ENCODE measurements at places on chromosomes 3 and 15.
A peak's percentile ranks its signal among the peaks of the same experiment; 100 is the strongest.

DNA sequence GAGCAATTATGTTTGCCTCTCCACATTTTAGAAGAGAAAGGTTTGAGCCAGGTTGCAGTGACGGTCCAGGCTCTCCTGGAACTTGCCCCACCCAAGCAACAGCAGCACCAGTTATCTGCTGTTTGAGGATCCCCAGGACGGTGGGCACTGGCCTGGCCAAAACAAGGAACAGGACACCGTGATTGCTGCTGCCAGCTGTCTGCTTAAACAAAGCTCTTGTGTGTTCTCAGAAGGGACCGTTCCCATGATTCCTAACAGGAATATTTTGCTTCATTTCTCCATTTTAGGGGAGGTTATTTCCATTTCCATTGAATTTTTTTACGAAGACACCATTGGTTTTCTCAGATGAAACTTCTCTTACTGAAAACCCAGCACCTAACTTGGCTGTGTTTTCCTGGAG, 66.4 kb upstream of the RPL35A start:
- no peaks in the 10 kb centered on the region for H3K27me3 ChIP-seq
- H3K27ac ChIP-seq: peak overlapping the region; percentile 60
- H3K4me1 ChIP-seq: peaks cover 8% of the 10 kb centered on the region
- no peak overlapping the region for H3K4me3 ChIP-seq

- DNase-seq: no peak
- no peaks in the 10 kb centered on the region for H3K36me3 ChIP-seq
- no peak overlapping the region for H3K4me3 ChIP-seq
- H3K27me3 ChIP-seq: peaks cover 2% of the 10 kb centered on the region
- H3K4me1 ChIP-seq: no peaks in the 10 kb centered on the region
Measured at GRCh38 chr3:29515451-29515850, 234.6 kb downstream of the RBMS3 start.

- DNase-seq: no peak
- no peaks in the 10 kb centered on the region for H3K4me1 ChIP-seq
- H3K36me3 ChIP-seq: no peaks in the 10 kb centered on the region
- H3K27ac ChIP-seq: no peak overlapping the region
- H3K27me3 ChIP-seq: no peaks in the 10 kb centered on the region
Measured at GRCh38 chr3:81072591-81072990, 688.9 kb downstream of the GBE1 start.

GRCh38 chr3:110623571-110623970, 448.0 kb upstream of the NECTIN3 start:
- no peak for DNase-seq
- no peak overlapping the region for H3K4me3 ChIP-seq
- H3K27ac ChIP-seq: no peak overlapping the region
- no peaks in the 10 kb centered on the region for H3K4me1 ChIP-seq
- no peaks in the 10 kb centered on the region for H3K27me3 ChIP-seq

DNA sequence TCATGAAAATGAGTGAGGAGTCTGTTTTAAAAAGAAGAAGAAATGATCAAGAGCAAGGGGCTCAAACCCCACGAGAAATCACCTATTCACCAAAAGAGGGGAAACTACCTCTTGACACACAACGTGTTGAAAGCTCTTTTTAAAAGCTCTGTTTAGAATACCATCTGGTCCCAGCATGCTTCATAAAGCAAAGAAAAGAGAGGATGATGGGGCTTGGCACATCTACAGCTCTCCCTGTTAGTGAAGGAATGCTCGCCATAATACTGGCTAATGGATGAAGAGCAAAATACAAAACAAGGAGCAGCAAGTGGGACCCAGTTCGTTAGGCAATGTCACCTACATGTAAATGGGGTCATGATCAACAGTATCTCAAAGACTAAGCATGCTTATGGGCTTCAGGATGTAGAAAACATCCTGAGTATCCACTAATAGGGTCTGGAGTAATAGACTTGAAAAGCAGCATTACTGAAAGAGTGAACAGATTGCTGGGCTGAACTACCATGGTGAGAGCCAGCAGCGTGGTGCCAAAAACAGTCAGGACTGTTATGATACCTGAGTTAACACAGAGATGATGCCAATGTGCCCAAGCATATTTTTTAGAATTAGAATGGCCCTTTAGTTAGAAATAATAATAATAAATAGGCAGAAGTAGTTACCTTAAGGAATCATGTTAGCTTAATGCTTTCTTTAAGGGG, 159.7 kb upstream of the POU1F1 start:
- H3K36me3 ChIP-seq: no peaks in the 10 kb centered on the region
- DNase-seq: no peak
- H3K27ac ChIP-seq: no peak overlapping the region
- H3K4me1 ChIP-seq: no peaks in the 10 kb centered on the region

DNA sequence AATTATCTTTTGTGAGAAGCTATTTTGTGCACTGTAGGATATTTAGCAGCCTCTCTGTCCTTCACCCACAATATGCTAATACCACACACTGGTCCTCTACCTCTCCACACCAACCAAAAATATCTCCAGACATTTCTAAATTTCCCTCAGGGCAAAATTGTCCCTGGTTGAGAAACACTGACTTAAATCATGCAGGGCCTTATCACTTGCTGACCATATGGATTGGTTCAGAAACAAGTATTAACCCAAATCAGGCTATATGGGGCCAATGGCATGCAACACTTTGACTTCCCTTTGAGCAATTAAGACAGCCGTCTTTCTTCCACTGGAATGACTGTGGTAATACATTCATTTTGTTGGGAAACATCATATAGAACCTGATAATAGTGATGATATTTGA, 251.1 kb downstream of the CNTN3 start:
- no peaks in the 10 kb centered on the region for H3K36me3 ChIP-seq
- H3K27ac ChIP-seq: no peak overlapping the region
- H3K4me1 ChIP-seq: no peaks in the 10 kb centered on the region
- no peak for DNase-seq
- H3K27me3 ChIP-seq: no peaks in the 10 kb centered on the region
- H3K4me3 ChIP-seq: no peak overlapping the region

- DNase-seq: no peak
- H3K27me3 ChIP-seq: no peaks in the 10 kb centered on the region
- no peaks in the 10 kb centered on the region for H3K4me1 ChIP-seq
- H3K4me3 ChIP-seq: no peak overlapping the region
Measured at GRCh38 chr15:61819386-61819785, 240.9 kb downstream of the VPS13C start.

- no peak overlapping the region for H3K4me3 ChIP-seq
- no peak for DNase-seq
- H3K36me3 ChIP-seq: no peaks in the 10 kb centered on the region
- no peaks in the 10 kb centered on the region for H3K4me1 ChIP-seq
- no peaks in the 10 kb centered on the region for H3K27me3 ChIP-seq
Measured at GRCh38 chr3:126557415-126557745, 1.4 kb downstream of the C3orf22 start.

DNA sequence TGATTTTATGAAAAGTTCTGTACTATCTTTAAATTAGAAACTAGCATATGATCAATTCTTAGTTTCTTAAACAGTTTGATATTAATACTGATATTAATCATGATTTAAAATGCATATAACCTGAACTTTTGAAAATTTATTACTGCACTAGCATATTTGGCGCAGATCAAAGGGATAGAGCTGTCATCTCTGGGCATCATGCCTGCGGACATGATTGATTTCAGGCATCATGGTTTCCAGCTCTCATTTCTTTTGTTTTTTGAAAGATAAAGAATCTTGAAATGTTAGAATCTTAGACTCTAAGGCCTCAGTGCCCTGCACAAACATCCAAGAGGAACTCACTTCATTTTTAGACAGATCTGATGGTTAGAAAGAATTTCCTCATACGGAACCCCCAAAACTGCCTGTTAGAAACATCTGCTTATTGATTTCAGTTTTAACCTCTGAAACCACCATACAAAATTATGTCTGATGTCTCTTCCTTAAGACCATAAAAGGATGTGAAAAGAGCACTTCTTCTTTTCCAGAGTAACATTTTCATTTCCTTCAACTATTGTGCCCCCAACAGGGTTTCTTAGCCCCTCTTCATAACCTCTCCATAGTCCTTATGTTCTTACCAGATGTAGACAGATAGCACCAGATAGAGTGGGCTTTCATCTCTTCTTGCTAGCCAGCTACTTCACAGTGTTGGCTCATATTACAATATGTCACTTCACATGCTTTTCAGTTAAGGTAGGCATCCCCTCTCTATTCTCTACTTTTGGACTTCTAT, 110.8 kb downstream of the BBX start:
- DNase-seq: no peak
- no peaks in the 10 kb centered on the region for H3K27me3 ChIP-seq
- H3K36me3 ChIP-seq: no peaks in the 10 kb centered on the region
- H3K4me1 ChIP-seq: peaks cover 30% of the 10 kb centered on the region
- no peak overlapping the region for H3K4me3 ChIP-seq
- peak overlapping the region; percentile 42 for H3K27ac ChIP-seq

- DNase-seq: no peak
- no peak overlapping the region for H3K27ac ChIP-seq
- H3K27me3 ChIP-seq: no peaks in the 10 kb centered on the region
- no peak overlapping the region for H3K4me3 ChIP-seq
Measured at GRCh38 chr3:127143172-127143571, 49.8 kb upstream of the PRR23E start.

DNA sequence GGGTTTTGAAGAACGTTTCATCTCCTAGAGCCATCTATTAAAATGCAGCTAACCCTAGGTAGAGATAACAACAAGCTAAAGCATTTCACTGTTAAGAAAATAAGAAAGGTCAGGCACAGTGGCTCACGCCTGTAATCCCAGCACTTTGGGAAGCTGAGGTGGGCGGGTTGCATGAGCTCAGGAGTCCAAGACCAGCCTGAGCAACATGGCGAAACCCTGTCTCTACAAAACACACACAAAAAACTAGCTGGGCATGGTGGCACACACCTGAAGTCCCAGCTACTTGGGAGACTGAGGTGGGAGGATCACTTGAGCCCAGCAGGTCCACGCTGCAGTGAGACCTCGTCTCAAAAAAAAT, 5.4 kb upstream of the TBC1D5 start:
- no peaks in the 10 kb centered on the region for H3K36me3 ChIP-seq
- peaks cover 34% of the 10 kb centered on the region for H3K4me1 ChIP-seq
- peak overlapping the region; percentile 27 for H3K27ac ChIP-seq
- DNase-seq: no peak
- H3K4me3 ChIP-seq: no peak overlapping the region
- no peaks in the 10 kb centered on the region for H3K27me3 ChIP-seq

GRCh38 chr3:24493746-24494617, 668 bp downstream of the THRB start:
- no peak for DNase-seq
- H3K36me3 ChIP-seq: no peaks in the 10 kb centered on the region
- H3K4me3 ChIP-seq: peak overlapping the region; percentile 46
- peaks cover 23% of the 10 kb centered on the region for H3K4me1 ChIP-seq

- DNase-seq: no peak
- H3K4me1 ChIP-seq: no peaks in the 10 kb centered on the region
- no peak overlapping the region for H3K27ac ChIP-seq
- H3K27me3 ChIP-seq: no peaks in the 10 kb centered on the region
Measured at GRCh38 chr3:66520724-66521123, 19.9 kb upstream of the LRIG1 start.

DNA sequence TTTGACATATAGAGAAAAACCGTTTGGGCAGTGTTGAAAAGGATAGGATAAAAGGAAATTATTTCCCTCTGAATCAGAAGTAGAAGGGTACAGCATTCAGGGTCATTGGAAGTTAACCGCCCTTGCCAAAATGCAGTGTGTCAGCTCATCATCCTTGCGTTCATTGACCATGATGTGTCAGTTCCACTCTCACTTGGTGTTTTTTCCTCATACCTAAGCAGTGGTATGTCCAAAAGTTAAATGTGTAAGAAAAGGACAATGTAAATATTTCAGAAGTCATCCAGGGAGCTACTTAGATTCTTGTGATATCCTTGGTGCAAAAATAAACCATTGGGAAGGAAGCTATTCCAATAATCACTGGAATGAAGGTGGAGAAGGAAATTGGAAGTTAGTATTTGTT, 50.7 kb downstream of the MAP6D1 start:
- H3K4me1 ChIP-seq: peaks cover 46% of the 10 kb centered on the region
- no peak overlapping the region for H3K4me3 ChIP-seq
- H3K27ac ChIP-seq: no peak overlapping the region
- no peak for DNase-seq

- H3K4me1 ChIP-seq: peaks cover 19% of the 10 kb centered on the region
- H3K27ac ChIP-seq: no peak overlapping the region
- no peaks in the 10 kb centered on the region for H3K27me3 ChIP-seq
Measured at GRCh38 chr15:90924375-90924774, 8.0 kb downstream of the HDDC3 start.

- H3K27ac ChIP-seq: peak overlapping the region; percentile 82
- peak; percentile 52 for DNase-seq
- H3K4me3 ChIP-seq: no peak overlapping the region
- peaks cover 5% of the 10 kb centered on the region for H3K36me3 ChIP-seq
- H3K4me1 ChIP-seq: peaks cover 82% of the 10 kb centered on the region
Measured at GRCh38 chr3:45597171-45597570, 2.6 kb downstream of the LIMD1 start.

- H3K36me3 ChIP-seq: no peaks in the 10 kb centered on the region
- H3K27ac ChIP-seq: no peak overlapping the region
- H3K4me3 ChIP-seq: no peak overlapping the region
- no peak for DNase-seq
- H3K27me3 ChIP-seq: no peaks in the 10 kb centered on the region
Measured at GRCh38 chr3:89923921-89924610, 816.6 kb downstream of the EPHA3 start.

DNA sequence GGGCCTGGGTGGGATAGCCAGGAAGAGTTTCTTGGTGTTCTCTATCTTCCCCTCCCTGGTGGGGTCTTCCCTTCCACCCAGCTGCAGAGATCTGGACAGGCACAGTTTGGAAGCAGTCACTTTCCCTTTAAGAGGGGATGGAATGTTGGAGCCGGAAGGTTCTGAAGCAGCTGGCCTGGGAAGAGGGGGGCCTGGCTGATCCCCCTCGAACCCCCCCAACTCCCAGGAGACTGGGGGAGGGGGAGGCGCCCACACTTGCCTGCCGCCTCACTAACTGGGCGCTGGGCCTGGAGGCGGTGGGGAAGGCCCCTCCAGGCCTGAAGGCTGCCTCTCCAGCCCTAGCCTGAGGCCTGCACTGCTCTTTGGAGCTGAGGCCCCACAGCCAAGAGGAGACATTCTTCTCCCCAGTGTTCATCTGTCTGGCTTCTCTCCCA, 1.4 kb downstream of the DVL3 start:
- no peaks in the 10 kb centered on the region for H3K27me3 ChIP-seq
- H3K4me1 ChIP-seq: peaks cover 37% of the 10 kb centered on the region
- no peaks in the 10 kb centered on the region for H3K36me3 ChIP-seq
- no peak for DNase-seq
- H3K27ac ChIP-seq: peak overlapping the region; percentile 77
- peak overlapping the region; percentile 77 for H3K4me3 ChIP-seq

- no peaks in the 10 kb centered on the region for H3K27me3 ChIP-seq
- H3K4me1 ChIP-seq: no peaks in the 10 kb centered on the region
- H3K36me3 ChIP-seq: no peaks in the 10 kb centered on the region
- no peak overlapping the region for H3K27ac ChIP-seq
- H3K4me3 ChIP-seq: no peak overlapping the region
Measured at GRCh38 chr3:78483090-78483489, 1284.7 kb downstream of the ROBO1 start.

- no peak for DNase-seq
- no peak overlapping the region for H3K4me3 ChIP-seq
- H3K27ac ChIP-seq: no peak overlapping the region
- no peaks in the 10 kb centered on the region for H3K4me1 ChIP-seq
- H3K27me3 ChIP-seq: peaks cover 6% of the 10 kb centered on the region
Measured at GRCh38 chr15:62306851-62307504, 141.9 kb upstream of the C2CD4B start.

GRCh38 chr3:49461443-49462171, 8.5 kb upstream of the DAG1 start:
- H3K27ac ChIP-seq: no peak overlapping the region
- no peak for DNase-seq
- no peaks in the 10 kb centered on the region for H3K27me3 ChIP-seq
- H3K36me3 ChIP-seq: no peaks in the 10 kb centered on the region
- H3K4me1 ChIP-seq: peaks cover 5% of the 10 kb centered on the region
- H3K4me3 ChIP-seq: no peak overlapping the region

Data from CD14-positive monocyte (primary cell).